NCI-H69 (cell line): ENCODE measurements at places on chromosomes 11 and 22.

GRCh38 chr11:31720225-31720624, 90.9 kb downstream of the PAX6 start:
- DNase-seq, result peak; percentile 89

GRCh38 chr11:32186118-32186517, 95.2 kb downstream of the RCN1 start:
- no peak for DNase-seq

DNA sequence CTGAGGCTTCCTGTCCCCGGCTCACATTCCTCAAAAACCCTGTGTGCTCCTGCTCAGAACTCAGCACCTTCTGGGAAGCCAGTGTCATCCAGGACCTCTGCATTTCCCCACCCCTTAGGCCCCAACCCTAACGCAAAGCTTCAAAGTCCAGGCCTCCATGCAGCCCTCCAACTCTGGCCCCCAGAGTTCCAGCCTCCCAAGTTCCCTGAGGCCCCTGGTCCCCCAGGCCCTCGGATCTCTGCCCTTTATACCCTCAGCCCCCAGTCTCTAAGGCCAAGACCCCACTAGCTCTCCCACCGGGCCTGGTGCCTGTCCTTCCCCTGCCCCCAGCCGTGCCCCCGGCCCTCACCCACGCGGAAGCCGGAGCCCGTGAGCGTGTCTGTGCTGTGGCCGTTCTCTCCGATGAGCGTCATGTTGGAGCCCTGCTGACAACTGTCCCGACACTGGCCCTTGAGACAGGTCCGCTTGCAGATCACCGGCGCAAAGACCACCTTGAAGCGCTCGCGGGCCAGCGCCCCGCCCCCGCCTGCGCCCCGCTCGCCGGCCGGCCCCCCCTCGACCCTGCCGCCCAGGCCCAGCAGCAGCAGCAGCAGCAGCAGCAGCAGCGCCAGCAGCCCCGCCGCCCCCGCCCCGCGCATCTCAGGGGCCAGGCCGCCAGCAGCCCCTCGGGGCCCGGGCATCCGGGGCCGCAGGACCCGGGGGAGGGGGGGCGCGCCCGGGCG, 718 bp downstream of the LTBP3 start:
- peak; percentile 59 for DNase-seq

- DNase-seq, result peak; percentile 52
These were observed 8.0 kb downstream of the TMEM86A start for GRCh38 chr11:18706330-18707243.

DNA sequence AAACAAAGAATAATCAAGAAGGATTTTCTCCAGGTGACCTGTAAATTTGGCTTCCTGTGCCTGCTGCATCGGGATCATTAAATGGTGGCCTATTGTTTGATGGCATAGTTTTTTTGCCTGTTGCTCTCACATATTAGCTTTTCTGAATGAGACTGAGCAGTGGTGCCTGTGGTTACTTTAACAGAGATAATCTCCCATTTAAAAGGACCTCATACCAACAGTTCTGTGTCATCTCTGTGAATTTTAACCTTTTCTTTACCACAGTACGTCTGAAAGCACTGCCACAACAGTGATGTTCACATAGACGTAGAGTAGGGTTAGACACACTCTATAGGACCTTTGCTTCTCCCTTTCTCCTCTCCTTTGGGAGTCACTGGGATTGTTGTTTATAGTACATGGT, 22.9 kb upstream of the RCE1 start:
- no peak for DNase-seq

DNA sequence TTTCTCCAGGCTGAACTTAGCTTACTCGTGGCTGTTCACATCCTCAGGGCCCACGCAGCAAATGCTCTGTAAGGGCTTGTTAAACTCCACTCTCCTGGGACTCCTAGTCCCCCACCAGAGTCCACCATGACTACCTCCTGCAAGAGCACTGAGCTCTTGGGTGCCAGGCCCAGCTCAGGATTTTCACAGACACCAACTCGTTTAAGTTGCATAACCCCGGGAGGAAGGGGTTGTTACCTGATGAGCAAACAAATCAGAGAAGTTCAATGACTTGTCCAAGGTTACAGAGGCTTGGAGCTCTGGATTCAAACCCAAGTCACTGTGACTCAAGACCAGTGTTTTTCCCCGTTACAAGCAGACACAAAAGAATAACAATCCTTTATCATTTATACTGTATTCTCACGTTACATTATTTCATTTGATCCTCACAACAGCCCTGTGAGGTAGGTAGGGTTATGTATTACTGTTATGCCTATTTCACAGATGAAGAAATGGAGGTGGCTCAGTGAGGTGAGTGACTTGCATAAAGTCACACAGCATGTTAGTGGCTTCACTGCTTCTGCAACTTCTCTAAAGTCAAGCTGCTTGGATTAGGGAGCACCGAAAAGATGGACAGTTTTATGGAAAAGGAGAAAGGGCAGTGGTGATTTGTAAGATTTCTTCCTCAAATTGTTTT, 17.4 kb downstream of the KCTD21 start:
- DNase-seq, result no peak

GRCh38 chr11:126654886-126655806, 299.7 kb downstream of the ST3GAL4 start:
- DNase-seq, result peak; percentile 27

- DNase-seq, result no peak
These were observed 65.0 kb downstream of the CWF19L2 start for GRCh38 chr11:107392611-107393010.

GRCh38 chr11:70914496-70914895, 337.9 kb downstream of the SHANK2 start:
- no peak for DNase-seq

DNA sequence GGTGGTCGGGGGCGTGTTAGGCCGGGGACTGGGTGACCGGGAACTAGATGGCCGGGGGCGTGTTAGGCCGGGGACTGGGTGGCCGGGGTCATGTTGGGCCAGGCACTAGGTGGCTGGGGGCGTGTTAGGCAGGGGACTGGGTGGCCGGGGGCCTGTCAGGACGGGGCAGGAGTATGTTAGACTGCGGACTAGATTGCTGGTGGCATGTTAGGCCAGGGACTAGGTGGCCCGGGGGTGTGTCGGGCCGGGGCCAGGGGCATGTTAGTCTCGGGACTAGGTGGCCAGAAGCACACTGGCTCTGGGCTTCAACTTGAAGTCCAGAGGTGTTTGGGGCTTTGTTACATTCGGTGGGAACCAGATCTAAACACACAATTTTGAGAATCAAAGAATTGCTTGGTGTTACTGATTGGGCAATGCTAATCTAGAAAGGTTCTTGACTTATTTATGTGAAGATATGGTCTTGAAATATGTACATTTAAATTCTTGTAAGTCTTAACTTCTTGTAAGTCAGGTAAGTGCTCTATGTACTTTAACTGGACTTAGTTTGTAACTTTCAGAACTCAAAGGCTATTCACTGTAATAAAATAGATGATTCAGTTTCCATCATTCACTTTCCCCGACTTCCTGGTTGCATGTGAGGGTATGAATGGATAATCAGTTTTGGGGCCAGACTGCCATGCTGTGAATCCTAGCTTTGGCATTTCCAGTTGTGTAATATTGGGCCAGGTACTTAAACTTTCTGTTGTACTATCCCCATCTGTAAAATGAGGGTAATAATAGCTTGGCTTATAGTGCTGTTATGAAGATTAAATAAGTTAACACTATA, 1.1 kb downstream of the EXT2 start:
- no peak for DNase-seq

- no peak for DNase-seq
These were observed 44.4 kb downstream of the BRSK2 start for GRCh38 chr11:1433977-1434640.

- DNase-seq, result no peak
These were observed 16.2 kb downstream of the PATE2 start for GRCh38 chr11:125762445-125762844.

GRCh38 chr11:11640152-11640551, 18.3 kb upstream of the GALNT18 start:
- no peak for DNase-seq

GRCh38 chr22:43823911-43824665, 12.0 kb upstream of the EFCAB6 start:
- peak; percentile 32 for DNase-seq

DNA sequence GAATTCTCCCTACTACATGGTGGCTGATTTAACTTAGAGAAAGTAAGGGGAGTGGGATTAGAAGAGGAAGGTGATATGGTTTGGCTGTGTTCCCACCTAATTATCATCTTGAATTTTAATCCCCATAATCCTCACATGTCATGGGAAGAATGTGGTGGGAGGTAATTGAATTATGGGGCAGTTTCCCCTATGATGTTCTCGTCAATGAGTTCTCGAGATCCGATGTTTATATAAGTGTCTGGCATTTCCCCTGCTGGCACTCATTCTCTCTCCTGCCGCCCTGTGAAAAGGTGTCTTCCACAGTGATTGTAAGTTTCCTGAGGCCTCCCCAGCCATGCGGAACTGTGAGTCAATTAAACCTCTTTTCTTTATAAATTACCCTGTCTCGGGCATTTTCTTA, 169.3 kb downstream of the CASP12 start:
- DNase-seq, result no peak

- DNase-seq, result no peak
These were observed 5.9 kb downstream of the LRRC32 start for GRCh38 chr11:76664578-76665061.

DNA sequence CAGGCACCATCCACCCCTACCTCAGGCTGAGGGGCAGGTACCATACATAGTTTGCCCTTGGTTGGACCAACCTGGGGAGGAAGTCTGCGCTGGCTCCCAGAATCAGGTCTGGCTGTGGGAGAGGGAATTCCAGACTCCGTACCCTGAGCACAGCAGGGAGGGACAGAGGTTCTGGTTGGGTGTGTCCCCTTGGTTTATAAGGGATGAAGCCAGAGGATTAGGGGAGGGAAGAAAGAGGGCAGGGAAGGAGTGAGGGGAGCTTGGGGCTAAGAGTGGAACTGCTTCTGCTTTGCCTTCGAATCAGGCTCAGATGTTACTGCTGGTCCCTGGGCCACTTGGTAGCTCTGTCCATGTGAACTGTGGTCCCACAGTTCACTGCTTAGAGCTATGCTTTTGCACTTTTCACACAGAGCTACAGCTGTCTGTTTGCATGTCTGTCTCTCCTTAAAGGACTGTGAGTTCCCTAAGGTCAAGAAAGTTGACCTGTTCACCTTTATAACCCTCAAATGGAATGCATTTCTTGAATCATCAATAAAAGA, 9.2 kb downstream of the MMP20 start:
- no peak for DNase-seq

DNA sequence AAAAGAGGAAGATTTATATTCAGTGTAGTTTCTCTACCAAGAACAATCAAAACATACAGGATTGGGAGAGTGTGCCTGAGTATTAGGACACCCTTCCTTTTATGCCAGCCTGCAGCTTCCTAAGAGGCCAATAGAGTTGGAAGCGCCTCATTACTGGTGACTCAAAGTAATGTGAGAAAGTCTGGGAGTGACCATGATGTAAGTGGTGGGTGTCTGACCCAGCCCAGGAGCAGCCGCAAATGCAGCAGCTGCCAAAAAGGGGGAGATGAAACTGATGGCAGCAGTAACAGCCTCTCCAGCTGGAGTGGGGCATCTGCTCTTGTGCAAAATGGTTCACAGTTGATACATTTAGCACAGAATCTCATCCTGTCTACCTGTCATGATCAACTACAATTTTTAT, 62.0 kb downstream of the ZNF280B start:
- DNase-seq, result peak; percentile 52

DNA sequence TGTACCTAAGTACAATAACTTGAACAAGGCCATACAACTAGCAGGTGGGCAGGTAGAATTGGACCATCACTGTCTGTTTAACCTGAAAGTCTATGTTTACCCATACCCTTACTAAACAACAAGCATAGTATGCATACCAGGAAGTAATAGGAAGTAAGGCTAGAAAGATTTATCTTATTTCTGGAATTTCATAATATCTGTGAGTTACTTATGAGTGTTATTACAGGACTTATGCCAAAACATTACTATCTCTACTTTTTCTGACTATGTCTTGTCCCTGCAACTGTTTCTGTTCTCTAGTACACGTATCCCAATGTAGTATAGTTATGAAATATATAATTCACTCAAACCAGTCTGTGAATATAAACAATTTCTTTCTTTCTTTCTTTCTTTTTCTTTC, 1400.8 kb upstream of the TENM4 start:
- no peak for DNase-seq

- DNase-seq, result peak; percentile 71
These were observed at the start of gene GRAMD4 for GRCh38 chr22:46619830-46620501. Gene GRAMD4, plus strand, starts transcription at chr22:46620386. Its CDS starts 6,414 bp downstream, at chr22:46626800.

- DNase-seq, result no peak
These were observed 71.5 kb downstream of the BRD1 start for GRCh38 chr22:49756201-49756600.

GRCh38 chr22:39519681-39520225, 609 bp upstream of the ATF4 start:
- peak; percentile 100 for DNase-seq

DNA sequence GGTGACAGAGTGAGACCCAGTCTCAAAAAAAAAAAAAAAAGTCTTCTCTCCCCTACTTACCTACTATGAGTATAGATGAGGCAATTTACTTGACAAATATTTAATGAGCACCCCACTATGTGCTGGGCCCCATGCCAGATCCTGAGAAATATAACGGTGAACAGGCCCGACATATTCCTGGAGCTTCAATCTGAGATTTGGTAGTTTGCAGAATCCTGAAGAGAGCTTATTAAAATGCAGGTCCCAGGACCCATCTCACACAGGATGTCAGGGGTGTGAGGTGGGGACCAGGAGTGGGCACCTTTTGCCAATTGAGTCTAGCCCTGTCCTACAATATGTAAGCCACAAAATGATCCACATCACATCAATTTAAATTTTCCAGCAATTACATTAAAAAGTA, 44.0 kb downstream of the KCNJ4 start:
- DNase-seq, result no peak

DNA sequence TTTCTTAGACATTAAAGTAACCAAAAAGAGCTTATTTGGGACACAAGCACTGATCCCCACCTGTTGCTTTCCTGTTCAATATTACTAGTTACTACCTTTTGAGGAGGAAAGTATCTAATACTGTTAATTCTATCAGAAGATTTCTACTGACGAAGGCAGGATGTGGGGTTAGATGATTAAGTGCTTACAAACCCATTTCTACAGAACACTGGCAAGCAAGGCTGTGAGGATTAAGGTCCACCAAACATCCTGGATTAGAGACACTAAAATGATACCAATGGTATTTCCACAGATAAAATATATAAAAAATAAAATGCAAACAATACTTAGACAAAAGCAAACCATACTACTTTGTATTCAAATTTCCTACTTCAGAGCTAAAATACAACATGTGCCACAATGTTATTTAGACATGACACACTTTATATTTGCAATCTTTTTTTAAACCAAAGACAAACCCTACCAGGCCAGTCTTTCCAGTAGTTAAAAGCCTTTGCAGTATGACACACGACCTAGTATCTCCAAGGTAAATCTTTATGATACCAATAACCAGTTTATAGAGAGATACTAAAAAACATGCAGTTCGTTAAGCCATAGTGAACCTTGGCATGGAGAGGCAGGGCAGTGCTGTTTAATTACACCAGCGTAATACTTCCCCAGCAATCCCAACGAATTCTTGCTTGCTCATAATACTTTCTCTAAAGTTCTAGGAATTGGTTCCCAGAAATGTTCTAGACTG, 71.2 kb upstream of the TP53AIP1 start:
- no peak for DNase-seq
